Cardiac muscle cell (in vitro differentiated cells and primary cell): ENCODE measurements at places on chromosomes 3 and 15.

- peaks cover 15% of the 10 kb centered on the region for H3K4me1 ChIP-seq
- no peaks in the 10 kb centered on the region for H3K36me3 ChIP-seq
- H3K4me3 ChIP-seq: no peak overlapping the region
- no peak overlapping the region for H3K27ac ChIP-seq
These were observed 424.1 kb upstream of the TPM1 start for GRCh38 chr15:62618432-62618831.

DNA sequence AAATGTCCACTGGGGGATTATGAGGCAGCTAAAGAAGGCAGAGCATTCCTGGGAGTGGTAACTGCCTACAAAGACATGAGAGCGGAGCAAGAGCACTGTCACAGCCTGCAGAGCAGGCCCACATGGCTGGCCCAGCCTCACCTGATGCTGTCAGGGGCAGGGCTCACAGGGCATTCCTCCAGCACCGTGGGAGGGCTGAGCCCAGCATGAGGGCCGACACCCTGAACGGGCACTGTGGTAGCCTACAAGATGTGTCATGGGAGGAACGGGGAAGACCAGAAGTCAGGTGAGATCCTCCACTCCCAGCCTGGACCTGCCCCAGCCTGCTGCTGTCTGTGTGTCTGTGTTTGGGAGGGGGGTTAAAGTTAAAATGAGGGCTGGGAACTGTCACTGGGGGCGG is 30.1 kb downstream of the CCDC12 start:
- H3K27ac ChIP-seq: peak overlapping the region; percentile 84
- peaks cover 77% of the 10 kb centered on the region for H3K4me1 ChIP-seq
- DNase-seq: no peak
- no peaks in the 10 kb centered on the region for H3K27me3 ChIP-seq
- no peak overlapping the region for H3K4me3 ChIP-seq

- no peak overlapping the region for H3K27ac ChIP-seq
- no peaks in the 10 kb centered on the region for H3K36me3 ChIP-seq
- H3K4me3 ChIP-seq: no peak overlapping the region
- H3K27me3 ChIP-seq: peaks cover under 1% of the 10 kb centered on the region
- DNase-seq: peak; percentile 82
- peaks cover 28% of the 10 kb centered on the region for H3K4me1 ChIP-seq
These were observed 6.9 kb downstream of the PLXND1 start for GRCh38 chr3:129599607-129600006.

- H3K4me3 ChIP-seq: no peak overlapping the region
- no peaks in the 10 kb centered on the region for H3K4me1 ChIP-seq
- no peaks in the 10 kb centered on the region for H3K36me3 ChIP-seq
- no peak overlapping the region for H3K27ac ChIP-seq
- DNase-seq: no peak
- no peaks in the 10 kb centered on the region for H3K27me3 ChIP-seq
These were observed 31.0 kb downstream of the LOXL1 start for GRCh38 chr15:73957276-73957675.

DNA sequence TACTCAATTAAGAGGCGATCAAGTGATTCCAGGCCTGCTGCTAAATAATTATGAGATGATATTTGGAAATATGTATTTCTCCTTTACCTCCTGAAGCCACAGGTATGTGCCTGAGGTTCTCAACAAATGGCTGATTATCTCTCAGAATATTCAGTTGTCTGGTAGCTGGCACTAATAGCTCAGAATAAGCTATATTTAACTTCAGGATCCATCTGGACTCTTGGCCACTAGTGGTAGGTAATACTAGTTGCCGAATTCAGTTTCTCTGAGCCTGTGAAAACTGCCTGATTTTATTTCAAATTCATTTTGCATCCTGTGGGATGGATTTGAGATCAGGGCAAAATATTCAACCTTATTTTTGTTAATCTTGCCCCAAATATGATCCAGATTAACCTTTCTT is 499.0 kb downstream of the DIPK2A start:
- no peaks in the 10 kb centered on the region for H3K36me3 ChIP-seq
- no peaks in the 10 kb centered on the region for H3K27me3 ChIP-seq
- H3K27ac ChIP-seq: no peak overlapping the region
- no peak overlapping the region for H3K4me3 ChIP-seq

DNA sequence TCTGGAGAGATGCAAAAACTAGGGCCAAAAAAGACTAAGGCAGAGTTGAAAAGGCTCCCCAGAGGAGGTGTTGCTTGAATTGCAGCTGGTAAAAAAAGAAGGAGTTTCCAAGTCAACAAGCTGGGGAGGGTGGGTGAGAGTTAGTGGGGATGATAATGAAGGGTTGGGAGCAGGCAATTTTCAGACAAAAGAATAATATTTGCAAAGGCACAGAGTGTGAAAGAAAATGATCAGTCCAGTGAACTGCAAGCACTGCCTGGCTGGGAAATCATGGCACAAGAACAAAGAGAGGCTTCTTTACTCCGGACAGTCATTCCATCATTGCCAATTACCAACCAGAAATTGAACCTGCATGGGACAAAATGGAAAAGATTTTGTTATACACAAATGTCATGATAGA is 42.2 kb downstream of the C3orf85 start:
- H3K27ac ChIP-seq: no peak overlapping the region
- no peak overlapping the region for H3K4me3 ChIP-seq
- no peak for DNase-seq
- H3K36me3 ChIP-seq: no peaks in the 10 kb centered on the region
- H3K27me3 ChIP-seq: no peaks in the 10 kb centered on the region

- H3K36me3 ChIP-seq: peaks cover 13% of the 10 kb centered on the region
- peak; percentile 69 for DNase-seq
- H3K4me3 ChIP-seq: no peak overlapping the region
- H3K27ac ChIP-seq: no peak overlapping the region
These were observed 83.9 kb upstream of the MEX3B start for GRCh38 chr15:82129761-82130160.

DNA sequence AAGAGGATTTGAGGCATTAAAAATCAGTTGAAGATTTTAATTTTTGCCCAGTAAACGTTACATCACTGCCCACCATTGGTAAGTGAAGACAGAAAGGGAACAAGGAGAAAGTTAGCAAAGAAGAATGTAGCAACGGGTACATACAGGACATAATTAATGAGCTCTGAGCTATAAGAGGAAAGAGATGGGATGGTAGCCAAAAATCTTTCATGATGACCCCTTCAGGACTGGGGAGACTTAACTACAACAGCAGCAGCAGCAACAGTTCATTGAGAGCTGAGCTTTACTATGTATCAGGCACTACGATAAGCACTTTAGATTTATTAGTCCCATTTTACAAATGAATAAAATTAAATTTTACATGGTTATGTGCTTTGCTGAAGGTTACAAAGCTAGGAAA is 18.4 kb downstream of the EMC4 start:
- no peak overlapping the region for H3K4me3 ChIP-seq
- no peak for DNase-seq
- peaks cover 50% of the 10 kb centered on the region for H3K36me3 ChIP-seq

- no peaks in the 10 kb centered on the region for H3K36me3 ChIP-seq
- no peak overlapping the region for H3K27ac ChIP-seq
- no peak overlapping the region for H3K4me3 ChIP-seq
- DNase-seq: peak; percentile 41
These were observed 191.6 kb downstream of the SV2B start for GRCh38 chr15:91291673-91292072.

DNA sequence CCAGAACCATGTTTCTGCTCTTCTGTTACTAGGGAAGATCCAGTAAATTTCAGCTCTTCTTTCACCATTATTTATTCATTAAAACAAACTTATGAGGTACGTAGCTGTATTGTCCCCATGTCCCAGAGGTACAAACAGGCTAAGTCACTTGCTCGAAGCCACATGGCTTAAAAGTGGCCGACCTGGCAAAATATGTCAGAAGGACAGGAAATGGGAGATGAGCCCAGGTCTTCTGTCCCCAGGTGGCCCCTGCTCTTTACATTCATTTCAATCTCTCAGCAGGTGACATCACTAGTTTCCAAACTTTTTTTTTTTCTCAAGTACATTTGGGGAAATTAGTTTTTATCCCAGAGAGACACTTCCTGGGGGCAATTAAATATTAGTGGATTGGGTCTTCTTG is 34.1 kb upstream of the LPP start:
- no peak overlapping the region for H3K27ac ChIP-seq
- no peaks in the 10 kb centered on the region for H3K4me1 ChIP-seq
- no peak overlapping the region for H3K4me3 ChIP-seq

GRCh38 chr3:117706037-117706436 is 996.5 kb downstream of the TUSC7 start:
- no peaks in the 10 kb centered on the region for H3K4me1 ChIP-seq
- no peaks in the 10 kb centered on the region for H3K36me3 ChIP-seq
- H3K4me3 ChIP-seq: no peak overlapping the region

- H3K4me3 ChIP-seq: no peak overlapping the region
- no peak for DNase-seq
These were observed 28.3 kb downstream of the RETNLB start for GRCh38 chr3:108728934-108729333.

DNA sequence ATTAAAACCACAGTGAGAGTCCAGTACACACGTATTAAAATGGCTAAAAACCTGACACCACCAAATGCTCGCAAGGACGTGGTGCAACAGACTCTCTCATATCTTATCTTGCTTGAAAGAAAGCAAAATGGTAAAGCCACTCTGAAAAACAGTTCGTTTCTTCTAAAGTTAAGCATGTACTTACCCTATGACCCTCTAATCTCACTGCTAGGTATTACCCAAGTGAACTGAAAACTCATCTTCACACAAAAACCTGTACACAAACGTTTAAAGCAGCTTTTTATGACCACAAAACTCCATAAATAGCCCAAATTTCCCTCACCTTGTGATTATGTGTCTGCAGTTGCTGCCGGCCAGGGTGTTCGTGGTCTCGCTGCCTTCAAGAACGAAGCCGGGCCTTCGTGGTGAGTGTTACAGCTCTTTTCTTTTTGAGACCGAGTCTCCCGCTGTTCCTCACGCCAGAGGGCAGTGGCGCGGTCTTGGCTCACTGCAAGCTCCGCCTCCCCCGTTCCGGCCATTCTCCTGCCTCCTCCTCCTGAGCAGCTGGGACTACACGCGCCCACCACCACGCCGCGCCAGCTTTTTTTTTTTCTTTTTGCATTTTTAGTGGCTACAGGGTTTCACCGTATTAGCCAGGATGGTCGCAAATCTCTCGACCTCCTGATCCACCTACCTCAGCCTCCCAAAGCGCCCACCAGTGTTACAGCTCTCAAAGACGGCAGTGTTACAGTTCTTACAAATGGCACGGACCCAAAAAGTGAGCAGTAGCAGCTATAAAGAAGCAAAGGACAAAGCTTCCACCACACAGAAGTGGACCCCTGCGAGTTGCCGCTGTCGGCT is 165.4 kb downstream of the TJP1 start:
- no peak overlapping the region for H3K4me3 ChIP-seq

DNA sequence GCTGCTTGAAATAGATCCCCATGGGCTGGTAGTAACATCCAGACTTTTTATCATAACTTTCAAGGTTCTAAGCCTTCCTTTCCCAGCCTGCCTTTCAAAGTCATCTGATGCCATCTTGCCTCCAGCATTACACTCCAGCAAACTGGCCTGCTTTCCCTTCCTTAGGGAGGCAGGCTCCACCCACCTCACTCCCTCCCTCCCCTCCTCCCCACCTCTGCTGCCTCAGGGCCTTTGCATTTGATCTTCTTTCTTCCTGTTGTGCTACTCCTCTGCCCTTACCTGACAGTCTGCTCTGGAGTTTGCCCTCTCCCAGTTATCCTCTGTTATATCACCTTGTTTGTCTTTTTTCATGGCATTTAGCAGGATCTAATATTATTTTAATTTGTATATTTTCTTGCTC is 319.5 kb downstream of the KCNH8 start:
- no peaks in the 10 kb centered on the region for H3K36me3 ChIP-seq
- H3K27me3 ChIP-seq: no peaks in the 10 kb centered on the region
- DNase-seq: no peak

GRCh38 chr15:91844341-91844740 is 9.2 kb upstream of the SLCO3A1 start:
- no peaks in the 10 kb centered on the region for H3K27me3 ChIP-seq
- no peaks in the 10 kb centered on the region for H3K4me1 ChIP-seq
- H3K36me3 ChIP-seq: no peaks in the 10 kb centered on the region
- no peak overlapping the region for H3K4me3 ChIP-seq
- no peak for DNase-seq

DNA sequence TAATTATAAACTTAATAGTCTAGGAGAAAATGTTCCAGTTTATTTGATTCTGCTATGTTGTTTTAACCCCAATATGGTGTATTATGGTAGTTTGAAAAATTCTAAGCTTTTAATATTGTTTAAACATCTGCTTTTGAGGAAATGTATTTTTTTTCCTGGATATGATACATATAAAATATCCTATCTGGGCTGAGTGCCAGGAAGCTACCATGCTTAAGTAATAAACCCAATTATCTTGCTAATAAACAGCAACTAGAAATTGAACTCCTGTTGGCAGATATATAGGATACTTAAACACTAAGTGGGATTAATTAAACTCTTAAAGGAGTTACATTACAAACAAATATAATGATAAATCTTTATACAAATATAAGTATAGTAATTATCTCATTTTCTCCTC is 293.7 kb upstream of the GRM7 start:
- no peak for DNase-seq
- peaks cover 10% of the 10 kb centered on the region for H3K4me1 ChIP-seq
- no peaks in the 10 kb centered on the region for H3K27me3 ChIP-seq

DNA sequence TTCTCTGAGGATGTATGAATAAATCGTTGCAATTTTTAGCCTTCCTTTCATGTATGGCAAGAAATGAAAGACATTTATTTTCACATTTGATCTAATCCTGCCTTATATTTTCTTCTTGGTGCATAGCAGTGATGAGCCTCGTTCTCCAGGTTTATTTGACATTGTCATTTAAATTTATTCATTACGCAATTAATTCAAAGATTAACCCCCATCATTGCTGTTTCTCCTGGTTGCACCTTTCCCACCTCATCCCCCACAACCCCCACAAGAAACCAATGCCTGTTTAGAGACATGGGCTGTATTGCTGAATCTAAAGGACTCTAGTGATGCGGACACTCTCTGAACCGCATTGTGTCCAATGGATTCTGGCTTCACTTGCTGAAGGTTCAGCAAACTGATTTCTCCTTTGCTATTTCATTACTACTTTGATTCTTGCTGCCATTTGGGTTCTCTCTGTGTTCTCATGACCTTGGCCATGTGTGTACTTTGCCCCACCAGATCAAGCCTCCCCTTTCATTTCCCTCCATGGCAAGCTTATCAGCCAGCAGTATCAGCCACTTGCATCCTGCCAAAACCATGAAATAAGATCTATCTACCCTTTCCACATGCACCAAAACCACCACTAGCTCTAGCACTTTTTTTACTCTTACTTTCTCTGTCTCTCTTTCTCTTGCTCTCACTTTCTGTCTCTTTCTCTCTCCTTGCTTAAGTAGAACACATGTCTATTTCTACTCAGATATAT is 382.7 kb downstream of the GBE1 start:
- no peaks in the 10 kb centered on the region for H3K27me3 ChIP-seq
- no peak overlapping the region for H3K4me3 ChIP-seq
- no peak for DNase-seq
- no peaks in the 10 kb centered on the region for H3K36me3 ChIP-seq
- no peaks in the 10 kb centered on the region for H3K4me1 ChIP-seq

DNA sequence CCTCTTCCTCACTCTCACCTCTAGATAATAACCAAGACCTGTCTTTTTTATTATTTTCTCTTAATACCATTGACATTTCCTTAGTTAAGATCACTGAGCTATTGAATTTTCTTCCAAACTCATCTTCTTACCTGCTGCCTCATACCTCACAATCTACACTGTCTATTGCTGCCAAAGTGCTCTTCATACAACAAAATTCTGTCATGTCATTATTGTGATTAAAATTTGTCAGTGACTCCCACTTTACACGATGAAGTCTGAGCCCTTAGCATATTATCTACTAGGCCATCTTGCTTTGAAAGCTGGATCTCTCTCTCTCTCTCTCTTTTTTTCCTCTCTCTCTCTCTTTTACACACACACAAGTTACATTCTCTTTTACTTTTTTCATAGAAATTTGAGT is 73.3 kb downstream of the NSUN3 start:
- DNase-seq: no peak
- no peaks in the 10 kb centered on the region for H3K36me3 ChIP-seq
- H3K27ac ChIP-seq: no peak overlapping the region
- H3K27me3 ChIP-seq: no peaks in the 10 kb centered on the region
- H3K4me1 ChIP-seq: no peaks in the 10 kb centered on the region
